Fibroblast of mammary gland (primary cell): ENCODE measurements at places on chromosomes 12 and 14.

GRCh38 chr12:106126441-106127337 is 12.1 kb downstream of the NUAK1 start:
- DNase-seq = peak; percentile 69

GRCh38 chr12:27800819-27801218 is 20.8 kb upstream of the MANSC4 start:
- no peak for DNase-seq

GRCh38 chr14:102793531-102794328 is 16.5 kb downstream of the TRAF3 start:
- DNase-seq = no peak

DNA sequence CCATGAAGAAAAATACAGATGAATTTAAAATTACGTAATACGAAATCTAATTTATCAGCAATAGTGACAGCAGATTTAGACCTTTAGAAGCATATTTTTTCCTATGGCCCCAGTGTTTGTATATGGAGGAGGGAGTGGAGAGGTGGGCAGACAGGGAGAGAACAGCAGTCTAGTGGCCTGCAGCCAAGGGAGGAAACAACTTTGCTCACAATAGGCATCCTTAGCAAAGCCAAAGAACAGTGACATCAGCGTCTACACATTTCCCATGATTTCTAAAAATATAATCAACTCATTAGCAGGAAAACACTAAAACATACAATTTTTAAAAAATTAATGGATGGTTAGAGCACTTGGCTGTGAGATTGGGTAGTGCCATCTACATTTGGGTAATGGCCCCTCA is 622.6 kb upstream of the ATP2B1 start:
- no peak for DNase-seq

- DNase-seq = no peak
Observed at GRCh38 chr12:114136631-114137030, 170.5 kb upstream of the RBM19 start.

- DNase-seq = no peak
Observed at GRCh38 chr14:88599326-88599725, 36.5 kb downstream of the ZC3H14 start.

DNA sequence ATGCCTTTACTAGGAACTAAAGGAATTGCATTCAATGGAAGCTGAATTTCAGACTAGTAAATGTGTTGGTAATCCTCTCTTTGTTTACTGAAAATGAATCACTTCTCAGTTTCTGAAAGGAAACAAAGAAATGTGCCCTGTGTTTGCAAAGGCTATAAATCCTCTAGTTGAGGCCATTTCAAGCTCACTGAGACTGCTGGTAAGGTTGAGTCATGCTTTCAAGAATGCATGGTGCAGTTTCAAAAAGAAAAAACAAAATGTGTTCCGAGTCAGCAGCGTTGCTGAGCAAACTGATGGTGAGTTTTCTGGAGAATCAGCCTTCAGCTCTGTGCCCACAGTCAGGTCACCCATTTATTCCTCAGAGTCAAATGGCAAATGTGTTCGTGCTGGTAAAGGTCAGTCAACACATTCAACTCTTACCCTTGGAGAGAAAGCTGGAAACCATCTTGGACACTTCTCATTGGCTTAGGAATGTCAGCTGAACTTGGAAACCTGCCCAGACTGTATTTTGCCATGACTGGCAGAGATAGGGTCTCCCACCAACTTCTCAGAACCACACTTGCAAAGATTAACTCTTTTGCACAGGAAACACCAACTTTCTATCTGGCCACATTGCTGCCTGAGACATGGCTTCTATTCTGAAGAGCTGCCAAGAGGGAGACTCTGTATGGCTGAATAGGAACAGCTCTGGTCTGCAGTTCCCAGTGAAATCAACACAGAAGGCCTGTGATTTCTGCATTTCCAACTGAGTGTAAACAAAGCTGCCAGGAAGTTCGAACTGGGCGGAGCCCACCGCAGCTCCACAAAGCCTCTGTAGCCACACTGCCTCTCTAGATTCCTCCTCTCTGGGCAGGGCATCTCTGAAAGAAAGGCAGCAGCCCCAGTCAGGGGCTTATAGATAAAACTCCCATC is 484.4 kb downstream of the ATP23 start:
- DNase-seq = peak; percentile 97

DNA sequence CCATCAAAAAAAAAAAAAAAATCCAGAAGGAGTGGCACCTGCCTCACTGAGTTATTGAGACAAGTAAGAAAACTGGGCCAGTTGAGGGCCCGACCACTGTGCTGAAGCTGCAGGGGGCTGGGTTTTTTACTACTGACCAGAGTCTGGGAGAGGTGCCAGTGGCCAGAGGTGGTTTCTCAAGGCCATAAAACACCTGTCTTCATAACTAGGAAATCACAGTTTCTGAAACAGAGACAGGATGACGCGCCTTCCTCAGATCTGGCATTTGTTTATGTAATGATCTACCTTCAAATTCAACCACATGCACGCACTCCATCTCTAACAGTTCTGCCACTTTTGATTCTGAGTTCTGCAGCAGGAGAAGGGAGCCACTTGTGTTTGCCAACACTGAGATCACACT is 12.7 kb downstream of the TSPAN11 start:
- DNase-seq = no peak
